KBM-7 (cell line): ENCODE measurements at places on chromosomes 7 and 10.
A peak's percentile ranks its signal among the peaks of the same experiment; 100 is the strongest.

DNA sequence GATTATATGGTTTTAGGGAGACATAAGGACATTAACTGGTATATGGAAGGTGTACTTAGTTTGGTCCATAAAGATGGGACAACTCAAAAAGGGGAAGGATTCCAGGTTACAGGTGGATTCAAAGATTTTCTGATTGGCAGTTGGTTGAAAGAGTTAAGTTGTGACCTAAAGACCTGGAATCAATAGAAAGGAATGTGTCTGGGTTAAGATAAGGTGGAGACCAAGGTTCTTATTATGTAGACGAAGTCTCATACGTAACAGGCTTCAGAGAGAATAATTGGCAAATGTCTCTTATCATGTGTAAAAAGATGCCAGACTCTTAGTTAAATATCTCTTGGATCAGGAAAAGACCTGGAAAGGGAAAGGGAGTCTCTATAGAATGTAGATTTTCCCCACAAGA is 1.0 kb upstream of the TRDMT1 start:
- no peak for DNase-seq

DNA sequence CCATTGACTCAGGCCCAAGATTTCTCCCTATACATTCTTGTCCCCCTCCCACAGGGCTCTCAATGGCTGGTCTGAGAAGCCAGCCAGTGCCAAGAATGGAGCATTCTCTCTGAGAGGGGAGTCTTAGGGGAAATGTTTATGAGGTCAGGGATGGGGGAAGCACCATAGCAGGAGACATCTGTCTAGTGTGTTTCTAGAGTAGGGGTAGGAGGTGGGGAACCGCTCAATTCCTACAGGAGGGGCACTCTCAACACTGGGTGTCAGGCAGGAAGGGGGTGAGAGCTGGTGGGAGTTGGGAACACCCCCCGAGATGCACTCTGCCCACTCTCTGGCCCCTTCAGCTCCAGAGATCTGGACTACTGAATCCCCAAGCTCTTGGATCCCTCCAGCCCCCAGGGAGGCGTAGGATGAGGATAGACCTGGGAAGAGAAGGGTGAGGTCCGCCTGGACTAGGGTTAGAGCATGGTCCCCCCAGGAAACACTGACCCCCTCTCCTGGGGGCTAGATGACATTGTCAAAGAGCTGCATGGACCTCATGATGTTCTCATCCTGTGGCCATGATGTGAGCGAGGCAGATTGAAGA is 8.7 kb upstream of the OGA start:
- DNase-seq = no peak

GRCh38 chr10:113557903-113558321 is 5.1 kb downstream of the HABP2 start:
- DNase-seq = no peak

GRCh38 chr10:14353291-14353913 is 22.7 kb upstream of the FRMD4A start:
- DNase-seq = no peak

GRCh38 chr10:71621231-71622153 is 98.1 kb downstream of the C10orf105 start:
- DNase-seq = no peak

DNA sequence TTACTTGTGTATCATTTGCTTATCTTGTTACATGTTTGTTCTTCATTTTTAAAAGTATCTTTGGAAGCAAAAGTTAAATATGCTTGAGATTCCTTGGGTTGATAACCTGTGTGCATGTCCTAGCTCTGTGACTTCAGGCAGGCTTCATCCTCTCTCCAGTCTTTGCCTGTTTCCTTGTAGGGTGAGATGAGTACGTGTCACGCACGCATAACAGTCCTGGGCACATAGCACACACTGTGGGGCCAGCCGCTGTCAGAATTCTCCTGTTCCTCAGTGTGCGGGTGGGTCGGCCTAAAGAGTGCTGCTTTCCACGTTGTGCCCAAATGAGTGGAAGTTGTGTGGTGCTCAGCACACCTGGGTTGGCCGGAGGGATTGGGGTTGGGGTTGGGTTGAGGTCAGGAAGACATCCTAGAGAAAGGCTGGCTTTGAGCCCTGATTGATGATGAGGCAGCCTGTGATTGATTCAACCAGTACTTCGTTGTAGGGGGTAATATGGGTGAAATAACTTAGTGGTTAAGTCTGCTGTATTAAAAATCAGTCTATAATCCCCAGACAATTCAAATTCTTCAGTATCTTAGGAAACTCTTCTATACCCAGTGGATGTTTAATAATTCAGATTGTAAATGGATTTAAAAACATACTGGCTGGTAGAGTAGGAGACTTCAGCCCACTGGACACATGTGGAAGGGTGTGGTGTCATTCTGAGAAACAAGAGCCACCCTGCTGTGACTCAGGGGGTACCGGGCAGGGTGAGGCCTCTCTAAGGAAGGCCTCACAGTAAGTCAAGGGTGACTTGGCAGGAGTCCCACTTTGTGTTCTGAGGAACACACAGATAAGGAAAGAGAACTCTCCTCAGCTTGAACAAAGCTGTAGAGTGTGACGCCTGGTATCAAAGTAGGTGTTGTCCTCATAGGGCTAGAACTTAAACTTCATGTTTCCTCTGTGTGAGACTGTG is 54.8 kb downstream of the DAGLB start:
- DNase-seq = peak; percentile 61

DNA sequence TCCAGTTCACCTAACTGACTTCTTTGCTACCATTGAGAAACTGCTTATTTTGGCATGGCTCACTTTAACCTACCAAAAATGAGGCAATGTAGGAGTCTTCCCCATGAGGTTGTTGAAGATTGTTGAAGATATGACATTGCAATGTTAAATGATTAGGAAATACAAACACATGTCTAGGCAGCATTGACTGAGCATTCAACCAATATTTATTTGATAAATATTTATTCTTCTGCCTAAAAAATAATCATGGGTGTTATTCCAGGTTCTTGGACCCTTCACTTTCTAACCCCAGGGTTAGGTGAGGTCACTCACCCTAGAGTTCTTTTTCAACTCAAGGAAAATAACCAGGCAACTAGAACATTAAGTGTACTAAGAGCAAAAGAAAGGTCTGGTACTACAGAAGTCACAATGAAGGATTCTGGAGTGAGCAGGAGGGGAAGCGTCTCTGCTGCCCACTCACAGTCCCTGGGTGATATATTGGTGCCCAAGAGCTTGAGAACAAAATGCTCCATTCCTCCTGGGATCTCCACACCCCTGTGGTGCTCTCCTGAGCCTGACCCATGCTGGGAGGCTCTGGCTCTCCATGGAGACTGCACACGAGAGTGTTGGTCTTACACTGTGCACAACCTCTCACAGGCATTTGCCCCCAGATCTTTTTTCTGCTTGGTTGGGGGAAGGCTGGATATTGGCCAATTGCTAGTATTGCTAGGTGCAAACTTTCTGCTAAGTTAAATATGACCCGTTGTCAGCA is 123.4 kb downstream of the SPAG6 start:
- DNase-seq = no peak

- no peak for DNase-seq
Observed at GRCh38 chr7:108813251-108814014, 243.8 kb downstream of the DNAJB9 start.

DNA sequence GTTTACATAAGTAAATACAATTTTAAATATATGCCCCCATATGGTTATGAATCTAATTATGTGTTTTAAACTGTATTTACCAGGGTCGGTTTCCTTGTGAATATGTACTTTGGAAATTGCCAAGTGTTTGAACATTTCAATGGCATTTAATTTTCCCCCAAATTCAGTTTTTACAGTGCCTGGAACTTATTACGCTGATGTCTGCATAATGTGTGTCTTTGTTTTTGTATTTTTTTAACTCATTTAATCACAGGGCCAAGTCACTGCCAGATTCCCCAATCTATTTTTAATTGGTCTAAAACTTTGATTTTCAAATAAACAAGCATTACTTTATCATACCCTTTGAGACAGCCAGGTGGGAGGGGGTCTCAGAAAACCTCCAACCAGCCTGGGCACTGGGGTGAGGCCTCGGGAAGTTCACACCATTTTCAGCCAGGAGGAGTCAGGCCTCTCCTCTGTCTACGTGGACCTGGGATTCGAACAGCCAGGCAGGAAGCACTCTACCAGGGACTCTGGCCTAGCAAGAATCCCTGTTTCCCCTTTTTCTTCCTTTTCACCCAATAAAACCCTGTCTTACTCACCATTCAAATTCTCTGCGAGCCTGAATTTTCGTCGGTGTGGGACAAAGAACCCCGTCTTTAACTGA is 151.5 kb upstream of the COL1A2 start:
- no peak for DNase-seq

GRCh38 chr7:30260246-30260768 is 24.1 kb upstream of the ZNRF2 start:
- DNase-seq = no peak

DNA sequence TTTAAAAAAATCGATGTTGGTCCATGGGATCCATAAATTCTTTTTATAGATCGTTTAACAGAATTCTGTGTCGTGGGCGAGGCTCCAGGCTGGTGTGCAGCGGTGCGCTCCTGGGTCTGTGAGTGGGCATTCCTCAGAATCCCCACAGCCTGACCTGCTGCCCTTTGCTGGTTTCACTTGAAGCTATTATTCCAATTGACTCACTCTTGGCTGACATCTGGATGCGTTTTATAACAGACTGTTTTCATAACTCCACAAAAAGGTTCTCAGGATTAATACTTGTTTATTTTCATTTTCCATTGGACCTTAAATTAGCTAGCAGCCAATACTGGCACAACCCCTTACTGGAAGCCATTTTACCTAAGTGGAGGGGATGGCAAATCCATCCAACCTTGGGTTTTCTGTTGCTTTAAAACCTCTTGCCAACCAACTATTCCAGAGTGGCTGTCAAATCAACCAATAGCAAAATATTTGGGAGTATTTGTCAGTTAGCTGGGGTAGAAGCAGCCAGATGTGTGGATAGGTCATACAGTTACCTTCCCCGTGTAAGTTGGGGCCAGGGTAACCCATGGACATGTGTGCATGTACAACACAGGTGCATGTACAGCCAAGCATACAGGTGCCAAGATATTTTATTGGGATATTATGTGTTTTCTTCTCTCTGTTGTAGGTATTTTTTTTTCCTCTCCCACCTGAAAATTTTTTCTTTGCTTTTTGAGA is 160.7 kb upstream of the ZNF32 start:
- DNase-seq = no peak

GRCh38 chr7:30390736-30391636 is 87.6 kb downstream of the NOD1 start:
- no peak for DNase-seq

DNA sequence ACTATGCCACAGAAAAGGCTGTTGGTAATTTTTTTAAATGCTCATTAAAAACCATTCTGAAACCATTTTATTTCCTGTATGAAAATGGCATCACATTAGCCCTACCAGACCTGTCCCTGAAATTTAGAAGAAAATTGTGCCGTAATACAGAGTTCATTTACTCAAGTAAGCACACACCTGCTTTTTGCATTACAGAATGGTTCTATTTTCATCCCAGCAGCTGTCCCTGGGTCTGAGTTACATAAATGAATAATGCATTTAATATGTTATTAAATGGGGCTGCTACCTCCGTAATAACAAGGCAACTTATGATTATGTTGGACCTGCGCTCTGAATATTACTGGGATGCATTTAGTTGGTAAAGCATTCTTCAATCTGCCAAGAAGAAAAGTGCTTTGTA is 508.9 kb downstream of the SORCS1 start:
- DNase-seq = no peak

DNA sequence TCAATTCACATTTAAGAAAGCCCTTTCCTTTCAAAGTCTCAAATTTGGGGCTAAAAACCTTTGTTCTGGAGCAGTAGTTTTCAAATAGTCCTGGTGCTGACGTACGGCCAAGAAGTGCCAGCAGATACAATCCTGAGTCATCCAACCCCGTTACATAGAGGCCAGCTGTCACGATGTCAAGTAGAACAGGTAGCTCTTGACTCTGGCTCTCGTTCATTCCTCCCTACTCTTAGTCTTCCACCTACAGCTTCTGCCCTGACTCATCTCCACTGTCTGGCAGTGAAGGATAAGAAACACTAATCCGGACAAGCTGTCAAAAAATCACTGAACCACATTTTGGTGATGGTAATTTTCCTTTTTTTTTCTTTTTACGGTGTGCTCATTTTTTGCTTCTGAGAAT is 132.4 kb upstream of the PTN start:
- DNase-seq = no peak

- DNase-seq = no peak
Observed at GRCh38 chr10:106537866-106538265, 626.6 kb downstream of the SORCS1 start.

DNA sequence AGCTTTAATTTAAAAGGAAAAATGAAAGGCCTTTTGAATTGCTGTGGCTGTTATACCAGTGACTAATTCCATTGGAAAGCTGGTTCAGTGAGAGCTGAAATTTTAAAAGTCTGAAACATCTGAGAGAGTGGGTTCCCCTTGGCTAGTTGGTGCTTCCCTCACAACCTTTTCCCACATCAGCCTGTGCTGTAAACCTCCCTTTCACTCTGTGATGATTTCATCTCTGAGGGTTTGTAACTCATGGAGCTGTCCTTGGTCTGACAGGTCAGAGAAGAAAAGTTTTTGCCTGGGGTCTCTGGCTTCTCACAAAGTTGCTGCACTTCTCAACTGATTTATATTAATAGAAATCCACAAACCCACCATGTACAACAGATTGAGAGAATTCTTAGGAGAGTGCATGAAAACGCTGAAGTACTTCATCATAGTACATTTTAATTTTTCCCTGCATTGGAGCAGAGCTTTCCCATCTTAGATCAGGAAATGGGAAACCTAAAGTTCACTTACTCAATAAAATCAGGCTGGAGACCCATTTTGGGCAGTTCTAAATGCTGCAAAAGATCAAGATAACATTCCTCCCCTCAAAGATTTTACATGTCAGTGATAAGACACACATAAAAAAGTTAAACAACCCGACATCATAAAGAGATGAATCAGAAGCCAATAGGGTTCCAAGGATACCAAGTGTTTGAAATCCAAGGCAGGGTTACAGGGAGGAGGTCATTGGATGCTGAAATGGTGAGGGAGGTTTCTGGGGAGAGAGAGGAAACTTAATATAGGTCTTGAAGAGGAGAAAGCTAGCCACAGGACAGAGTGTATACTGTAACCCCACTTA is 157.0 kb upstream of the MKLN1 start:
- DNase-seq = no peak

- no peak for DNase-seq
Observed at GRCh38 chr7:10015687-10016086, 958.0 kb upstream of the PHF14 start.

GRCh38 chr7:33044986-33045385 is 17.6 kb downstream of the NT5C3A start:
- DNase-seq = no peak

DNA sequence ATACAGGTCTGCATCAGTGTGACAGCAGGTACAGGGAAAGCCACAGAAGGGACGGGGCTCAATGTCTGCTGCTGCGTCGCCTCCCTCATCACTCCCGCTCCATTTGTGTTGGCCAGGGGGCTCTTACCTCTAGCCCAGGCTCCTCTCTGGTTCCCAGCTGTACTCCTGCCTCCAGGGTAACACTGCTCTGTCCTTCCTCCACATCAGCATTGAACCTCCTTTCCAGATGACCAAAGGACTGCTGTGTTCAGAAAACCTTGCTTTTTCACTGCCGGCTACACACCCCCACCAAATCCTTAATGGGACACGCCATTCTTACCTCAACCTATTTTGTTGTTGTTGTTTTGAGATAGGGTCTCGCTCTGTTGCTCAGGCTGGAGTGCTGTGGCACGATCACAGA is 2.1 kb upstream of the TMEM236 start:
- no peak for DNase-seq
